GM23248 (cell line): ENCODE measurements at places on chromosomes 1 and 21.

DNA sequence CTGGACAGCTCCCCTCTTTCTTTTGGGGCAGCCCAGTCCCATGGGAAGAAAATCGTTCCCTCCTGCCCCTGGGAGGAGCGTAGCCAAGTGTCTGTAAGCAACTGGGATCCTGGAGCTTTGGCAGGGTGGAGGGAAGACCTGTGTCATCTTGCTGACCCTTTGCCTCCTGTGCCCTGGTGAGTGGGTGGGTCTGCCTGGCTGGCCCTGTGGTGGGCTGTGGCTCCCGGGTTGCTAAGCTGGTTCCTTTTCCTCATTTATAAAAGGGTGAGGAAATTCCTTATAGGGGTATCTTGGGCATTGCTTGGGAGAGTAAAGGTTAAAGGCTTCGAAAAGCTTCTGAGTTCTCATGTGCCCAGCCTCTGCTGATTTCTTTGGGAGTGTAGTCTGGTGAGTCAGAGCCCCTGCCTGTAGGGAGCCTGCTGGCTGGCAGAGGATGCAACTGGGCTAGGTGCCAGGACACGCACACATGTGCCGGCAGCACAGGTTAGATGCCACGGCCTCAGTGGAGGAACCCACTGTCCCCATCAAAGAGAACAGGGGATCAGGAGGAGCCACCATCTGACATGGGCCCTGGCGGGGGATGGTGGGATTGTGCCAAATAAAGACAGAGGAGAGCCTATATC is 85.2 kb downstream of the ARHGEF10L start:
- DNase-seq = peak; percentile 87

DNA sequence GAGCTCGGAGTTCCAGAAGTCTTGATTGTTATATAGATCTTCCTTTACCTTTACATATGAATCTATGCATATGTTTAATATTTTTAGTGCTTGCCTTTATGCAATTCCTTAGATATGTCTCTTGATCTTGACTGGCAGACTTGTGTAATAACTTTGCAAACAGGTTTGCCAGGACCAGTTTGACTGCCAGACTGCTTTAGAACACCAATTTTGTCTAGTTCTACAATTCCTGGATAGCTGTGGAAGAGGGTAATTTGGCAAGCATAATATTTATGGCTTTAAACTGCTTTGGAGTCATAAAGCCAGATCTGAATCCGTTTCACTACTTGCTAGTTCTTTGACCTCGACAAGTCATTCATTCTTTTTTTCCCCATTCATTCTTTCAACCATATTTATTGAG is 250.0 kb downstream of the FAF1 start:
- no peak for DNase-seq

GRCh38 chr1:180103819-180104218 is 50.9 kb upstream of the QSOX1 start:
- no peak for DNase-seq

- DNase-seq = no peak
Measured at GRCh38 chr1:12387641-12388040, 157.8 kb downstream of the VPS13D start.

DNA sequence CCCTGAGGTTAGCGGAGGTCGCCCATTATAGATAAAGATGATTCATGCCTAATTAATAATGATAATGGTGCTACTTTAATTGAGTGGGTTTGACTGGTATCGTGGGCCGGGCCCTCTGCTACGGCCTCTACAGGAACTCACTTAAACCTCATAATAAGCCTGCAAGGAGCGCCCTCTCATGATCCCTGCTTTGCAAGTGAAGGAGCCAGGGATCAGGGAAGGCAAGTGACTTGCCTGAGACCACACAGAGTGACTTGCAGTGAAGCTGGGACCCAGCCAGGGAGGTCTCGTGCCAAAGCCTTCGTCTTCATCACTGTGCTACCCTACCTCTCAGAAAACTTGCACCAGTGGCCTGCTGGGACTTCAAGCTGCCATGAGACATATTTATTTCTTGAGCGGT is 166.3 kb upstream of the KLHDC7A start:
- DNase-seq = no peak

DNA sequence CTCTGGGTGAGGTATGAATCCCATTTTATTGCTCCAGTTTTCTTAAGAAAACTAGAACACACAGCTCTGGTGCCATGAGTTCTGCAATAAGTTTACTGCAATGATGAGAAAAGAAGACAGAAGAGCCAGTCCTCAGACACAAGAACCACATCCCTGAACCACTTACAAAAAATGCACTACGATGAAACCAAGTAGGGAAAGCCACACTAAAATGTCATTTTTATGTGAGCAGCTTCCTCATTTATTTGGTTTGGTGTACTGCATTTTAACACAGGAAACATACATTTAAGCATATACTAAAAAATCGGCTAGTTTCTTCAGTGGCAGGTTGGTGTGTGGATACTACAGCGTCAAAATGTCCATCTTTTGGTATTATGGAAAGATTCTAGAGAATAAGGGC is 95.9 kb downstream of the PTPN14 start:
- DNase-seq = no peak

- DNase-seq = no peak
Measured at GRCh38 chr1:28340221-28340974, 11.6 kb downstream of the MED18 start.

DNA sequence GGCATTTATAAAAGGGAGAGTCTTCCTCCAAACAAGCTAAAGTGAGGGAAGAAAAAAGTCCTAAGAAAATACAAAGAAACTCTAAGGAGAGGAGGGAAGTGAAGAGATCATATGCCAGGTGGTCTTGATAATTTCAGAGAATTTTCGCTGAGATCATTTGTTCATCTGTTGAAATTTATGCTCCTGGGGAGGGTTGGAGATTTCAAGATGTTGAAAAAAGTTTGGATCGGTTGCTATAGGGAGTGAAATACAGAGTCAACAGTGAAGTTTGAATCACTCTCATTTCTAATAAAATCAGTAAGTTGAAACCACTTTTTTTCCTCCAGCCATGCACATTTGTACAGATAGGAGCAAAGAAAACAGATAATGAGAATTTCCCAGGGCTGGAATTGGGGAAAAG is 299.1 kb upstream of the ADAMTS5 start:
- DNase-seq = no peak

- peak; percentile 35 for DNase-seq
Measured at GRCh38 chr1:245448975-245449431, 294.2 kb downstream of the KIF26B start.

DNA sequence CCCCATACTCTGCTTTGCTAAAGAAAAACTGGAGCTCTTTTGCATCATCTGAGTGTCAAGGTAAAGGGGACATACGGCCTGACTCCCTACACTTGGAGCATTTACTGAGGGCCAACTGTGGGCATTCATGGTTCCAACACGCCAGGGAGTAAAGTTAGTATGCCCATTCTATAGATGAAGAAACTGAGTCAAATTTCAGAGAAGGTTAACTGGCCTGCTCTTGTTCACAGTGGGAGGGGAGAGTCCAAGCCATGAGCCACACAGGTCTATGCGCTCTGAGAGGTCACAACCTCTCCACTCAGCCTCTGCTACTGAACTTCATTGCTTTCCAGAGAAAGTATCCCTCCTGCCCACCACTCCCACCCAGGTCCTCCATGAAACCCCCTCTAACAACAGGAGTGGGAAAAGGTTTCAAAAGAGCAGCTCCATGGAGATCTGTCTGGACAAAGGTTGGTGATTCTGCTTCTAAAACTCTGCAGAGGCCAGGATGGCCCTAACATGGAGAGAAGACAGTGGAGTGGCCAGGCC is 6.8 kb upstream of the KCNN3 start:
- DNase-seq = no peak

GRCh38 chr1:181352695-181353094 is 130.6 kb upstream of the CACNA1E start:
- DNase-seq = no peak

DNA sequence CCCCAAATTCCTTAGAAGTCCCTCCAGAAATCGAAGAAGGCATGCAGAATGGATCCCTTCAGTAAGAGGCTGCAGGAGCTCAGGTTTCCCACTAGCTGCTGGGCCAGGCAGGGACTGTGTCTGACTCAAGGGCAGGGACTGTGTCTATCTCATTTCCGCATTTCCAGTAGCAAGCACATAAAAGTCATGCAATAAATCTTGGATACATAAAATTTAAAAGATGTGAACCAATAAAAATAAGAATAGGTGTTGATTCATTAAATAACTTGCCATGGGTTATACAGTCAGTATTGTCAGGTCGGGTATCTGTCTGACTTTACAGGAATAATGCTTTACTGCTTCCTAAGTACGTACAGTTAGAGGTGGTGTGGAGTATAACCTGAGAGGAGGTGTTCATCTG is 15.2 kb downstream of the PM20D1 start:
- DNase-seq = no peak

- DNase-seq = no peak
Measured at GRCh38 chr1:243363832-243364231, 108.0 kb downstream of the SDCCAG8 start.

GRCh38 chr1:23759277-23759676 is 16.0 kb downstream of the ELOA start:
- DNase-seq = no peak

GRCh38 chr1:67612788-67613241 is 72.2 kb upstream of the GADD45A start:
- DNase-seq = no peak

GRCh38 chr1:8184301-8184700 is 133.6 kb upstream of the SLC45A1 start:
- DNase-seq = no peak

DNA sequence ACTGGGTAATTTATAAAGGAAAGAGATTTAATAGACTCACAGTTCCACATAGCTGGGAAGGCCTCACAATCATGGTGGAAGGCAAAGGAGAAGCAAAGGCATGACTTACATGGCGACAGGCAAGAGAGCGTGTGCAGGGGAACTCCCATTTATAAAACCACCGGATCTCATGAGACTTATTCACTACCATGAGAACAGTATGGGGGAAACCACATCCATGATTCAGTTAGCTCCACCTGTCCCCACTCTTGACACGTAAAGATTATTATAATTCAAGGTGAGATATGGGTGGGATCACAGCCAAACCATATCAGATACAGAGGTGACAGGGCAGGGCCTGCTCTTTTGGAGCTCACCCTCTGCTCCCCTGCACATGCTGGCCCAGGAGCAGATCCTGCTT is 31.4 kb upstream of the TMEM61 start:
- no peak for DNase-seq

DNA sequence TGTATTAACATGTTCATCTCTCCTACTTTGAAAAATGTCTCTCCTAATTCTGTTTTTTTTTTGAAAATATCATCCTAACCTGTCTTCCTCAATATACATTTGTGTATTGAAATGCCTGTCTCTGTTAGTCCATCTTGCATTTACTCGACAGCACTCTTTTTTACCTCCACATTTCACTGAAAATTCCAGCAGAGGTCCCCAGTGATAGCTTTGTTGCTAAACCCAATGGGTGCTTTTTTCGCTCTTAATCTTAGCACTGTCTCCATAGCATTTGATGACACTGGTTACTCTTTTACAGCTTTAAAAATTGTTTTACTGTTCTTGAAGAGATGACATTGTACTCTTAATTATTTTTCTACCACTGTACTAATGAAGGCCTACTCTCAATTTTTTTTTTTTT is 10.8 kb downstream of the OSBPL9 start:
- DNase-seq = peak; percentile 75

DNA sequence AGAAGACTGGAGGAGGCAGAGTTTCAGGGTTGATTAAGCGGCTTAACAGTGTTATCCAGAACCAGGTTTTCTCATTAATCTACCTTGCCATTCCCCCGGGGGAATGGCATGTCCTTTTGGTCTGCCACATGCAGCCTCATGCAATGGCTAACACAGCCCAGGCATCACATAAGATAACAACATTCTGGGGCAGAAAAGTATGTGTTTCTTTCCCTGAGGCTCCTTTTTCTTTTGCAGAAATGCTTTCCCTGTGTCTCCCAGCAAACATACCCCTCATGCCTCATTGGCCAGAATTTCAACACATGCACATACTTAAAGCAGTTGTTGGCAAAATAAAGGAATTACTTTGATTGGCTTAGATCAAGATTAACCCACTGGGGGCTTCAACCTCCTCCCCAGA is 98.6 kb downstream of the OMA1 start:
- DNase-seq = peak; percentile 35

DNA sequence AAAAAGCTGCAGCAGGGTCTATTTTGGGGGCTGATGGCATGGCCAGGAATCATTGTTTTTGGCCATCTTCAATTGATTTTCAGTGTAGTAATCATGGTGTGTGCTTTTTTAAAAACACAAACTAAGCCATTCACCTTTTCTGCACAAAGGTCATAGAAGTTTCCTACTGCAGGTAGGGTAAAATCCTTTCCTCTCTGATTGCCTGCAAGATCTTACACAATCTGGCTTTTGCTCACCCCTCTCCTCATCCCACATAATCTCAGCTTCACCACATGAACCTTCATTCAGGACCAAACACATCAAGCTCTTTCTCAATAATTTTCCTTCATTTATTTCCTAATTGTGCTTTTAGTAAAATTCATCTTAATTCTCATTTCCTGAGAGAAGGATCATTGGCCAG is 38.3 kb upstream of the GBP5 start:
- DNase-seq = no peak

DNA sequence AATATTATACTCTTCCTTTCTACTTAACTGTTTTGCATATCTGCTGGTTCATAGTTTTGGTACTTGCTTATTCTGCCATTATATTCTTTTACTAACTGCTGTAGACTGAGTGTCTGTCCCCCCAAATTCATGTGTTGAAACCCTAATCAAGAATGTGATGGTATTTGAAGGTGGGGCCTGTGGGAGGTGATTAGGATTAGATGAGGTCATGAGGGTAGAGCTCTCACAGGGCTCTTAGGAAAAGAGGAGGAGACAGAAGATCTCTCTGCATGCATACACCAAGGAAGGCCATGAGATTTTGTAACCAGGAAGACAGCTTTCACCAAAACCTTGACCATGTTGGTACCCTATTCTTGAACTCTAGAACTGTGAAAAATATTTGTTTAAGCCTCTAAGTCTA is 354.1 kb upstream of the B3GALT2 start:
- no peak for DNase-seq

GRCh38 chr1:219639876-219640577 is 27.1 kb upstream of the ZC3H11B start:
- DNase-seq = peak; percentile 7

DNA sequence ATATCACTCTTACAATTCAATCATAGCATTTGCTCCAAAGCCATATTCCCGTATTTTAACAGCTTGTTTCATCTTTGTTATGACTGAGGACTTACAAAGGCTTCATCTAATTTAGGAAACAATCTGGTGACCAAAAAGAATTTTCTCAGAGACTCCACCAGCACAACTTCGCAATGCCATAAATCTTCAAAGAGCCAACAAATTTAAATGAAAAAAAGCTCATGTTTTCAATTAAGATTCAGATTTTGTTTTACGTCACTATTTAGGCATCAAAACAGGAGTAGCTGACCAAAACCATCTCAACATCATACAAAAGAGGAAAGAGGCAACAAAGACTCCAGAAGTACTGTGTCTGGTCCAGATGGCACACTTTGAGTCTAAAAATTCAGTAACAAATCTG is 373.3 kb downstream of the TTLL7 start:
- DNase-seq = no peak
